ENCODE measurements at places on chromosomes 5 and 9. TPM values are rescaled to one million over a fixed set of nuclear protein-coding genes. Genes with fewer than 3 reads are reported as not detected.

The RUSC2 gene
- total RNA-seq, result 37.5 TPM

DNA sequence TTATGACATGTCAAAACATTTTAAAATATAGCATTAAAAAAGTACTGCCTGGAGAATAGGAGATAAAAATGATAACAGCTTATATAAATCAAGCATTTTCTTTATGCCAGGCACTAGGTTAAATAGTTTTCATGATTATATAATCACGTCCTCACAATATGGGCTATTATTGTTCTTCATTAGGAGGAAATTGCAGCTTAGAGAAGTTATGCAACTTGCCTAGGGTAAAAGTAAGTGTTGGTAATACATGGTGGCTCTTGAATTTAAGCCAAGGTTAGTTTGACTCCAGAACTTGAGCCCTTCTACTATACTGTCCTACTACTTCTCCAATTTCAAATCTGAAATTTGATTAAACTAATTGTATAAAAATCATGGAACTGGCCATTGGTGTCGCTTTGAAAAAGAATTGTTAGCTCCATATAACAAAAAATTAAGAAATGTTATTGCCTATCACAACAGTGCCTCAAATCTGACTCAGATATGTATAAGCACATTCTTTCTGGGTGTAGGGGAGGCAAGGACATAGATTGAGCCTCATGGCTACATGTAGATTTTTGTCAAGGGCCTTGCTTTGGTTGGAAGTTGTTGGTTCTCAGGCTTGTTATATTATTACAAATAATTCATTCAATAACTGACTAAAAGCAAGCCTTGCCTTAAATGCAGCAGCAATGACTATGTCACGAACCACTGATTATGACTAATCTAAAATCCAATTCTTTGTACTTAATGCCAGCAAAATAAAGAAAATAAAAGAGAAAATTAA is 223.5 kb upstream of the DAB2 start:
- DNase-seq, result no peak

- peak; percentile 37 for DNase-seq
These were observed 13.2 kb upstream of the ZBTB43 start for GRCh38 chr9:126791406-126792230.

DNA sequence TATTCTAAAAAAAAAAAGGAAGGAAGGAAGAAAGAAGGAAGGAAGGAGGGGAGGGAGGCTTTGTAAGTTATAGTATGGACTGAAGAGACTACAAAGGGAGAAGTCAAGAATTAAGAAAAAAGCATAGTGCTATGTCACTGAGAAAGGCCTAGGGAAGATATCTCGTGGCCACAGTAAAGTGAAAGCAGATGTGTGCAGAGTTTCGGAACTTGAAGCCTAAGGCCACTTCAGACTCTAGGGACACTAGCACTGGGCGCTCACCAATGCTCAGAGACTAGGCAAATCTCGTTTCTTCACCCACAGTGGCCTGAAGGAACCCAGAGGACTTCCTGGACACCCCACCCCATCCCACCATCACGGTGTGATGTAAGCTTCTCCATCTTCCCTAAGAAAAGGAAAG is 181.4 kb upstream of the TRPM3 start:
- DNase-seq, result no peak

DNA sequence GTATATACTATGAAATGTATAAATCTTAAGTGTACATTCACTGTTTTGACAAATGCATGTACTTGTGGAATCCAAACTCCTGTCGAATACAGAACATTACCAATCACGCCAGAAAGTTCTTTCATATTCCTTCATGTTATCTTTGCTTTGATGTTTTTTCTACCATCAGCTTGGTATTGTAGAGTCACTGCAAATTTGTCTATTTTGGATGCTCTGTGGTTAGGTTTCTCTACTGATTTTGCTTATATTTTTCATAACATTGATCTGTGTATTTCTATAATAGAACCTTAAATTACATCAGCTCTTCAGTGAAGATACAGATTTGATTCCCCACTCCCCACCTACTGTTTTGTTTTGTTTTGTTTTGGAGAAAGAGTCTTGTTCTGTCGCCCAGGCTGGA is 30.8 kb downstream of the HABP4 start:
- no peak for DNase-seq

DNA sequence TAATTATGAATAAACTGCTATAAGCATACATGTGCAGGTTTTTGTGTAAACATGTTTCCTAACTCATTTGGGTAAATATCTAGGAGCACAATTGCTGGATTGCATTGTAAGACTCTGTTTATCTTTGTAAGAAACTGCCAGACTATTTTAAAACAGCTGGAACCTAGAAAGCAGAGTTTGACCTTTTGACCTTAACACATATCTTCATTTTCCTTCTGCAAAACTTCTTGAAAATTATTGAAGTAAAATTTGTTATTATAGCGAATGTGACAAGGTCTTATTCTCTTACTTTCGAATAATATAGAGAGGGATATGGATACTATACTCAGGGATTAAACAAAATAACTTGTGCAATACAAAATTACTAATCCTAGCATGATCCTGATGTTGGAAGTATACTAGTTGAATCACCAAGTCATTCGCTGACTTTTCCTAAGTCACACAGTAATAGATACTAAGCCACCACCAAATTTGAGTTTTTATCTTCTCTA is 3.2 kb upstream of the ANXA1 start:
- DNase-seq, result peak; percentile 40

Measured in tongue (tissue), 3 donors.